GM23338 (cell line): ENCODE measurements at places on chromosomes 3 and 15. TPM values are rescaled to one million over a fixed set of nuclear protein-coding genes. Genes with fewer than 3 reads are reported as not detected.

The EPHA3 gene
- total RNA-seq, result 0.21 and 0.47 TPM in 2 replicates

The HRG gene
- total RNA-seq, result not detected in 2 replicates

The PCSK6 gene
- 6.7 and 7.8 TPM in 2 replicates for total RNA-seq

The CCDC39 gene
- total RNA-seq, result 0.52 TPM in 1 of 2 replicates, not detected in the other

- H3K27ac ChIP-seq, result no peak overlapping the region
- no peak overlapping the region for H3K4me3 ChIP-seq
- H3K4me1 ChIP-seq, result no peaks in the 10 kb centered on the region
Measured at GRCh38 chr15:89155656-89156055, 65.7 kb downstream of the RLBP1 start.

DNA sequence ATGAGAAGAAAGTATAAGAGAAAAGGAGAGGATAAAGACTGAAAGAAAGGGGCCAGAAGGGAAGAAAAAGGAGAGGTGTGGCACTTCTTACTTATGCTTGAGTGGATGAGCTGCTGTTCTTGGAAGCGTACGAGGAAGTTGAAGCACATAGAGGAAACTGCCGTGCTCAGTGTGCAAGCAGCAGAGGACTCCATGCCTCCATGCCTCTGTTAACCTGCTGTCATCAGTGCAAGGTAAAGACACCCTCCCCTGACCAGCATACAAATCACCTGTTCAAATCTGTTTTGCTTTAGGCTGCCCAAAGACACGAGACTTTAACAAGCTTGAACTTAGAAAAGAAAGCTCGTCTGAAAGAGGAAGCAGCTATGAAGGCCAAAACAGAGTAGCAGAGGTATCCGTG is 6.4 kb downstream of the WDR5B start:
- no peaks in the 10 kb centered on the region for H3K27me3 ChIP-seq
- H3K4me3 ChIP-seq, result no peak overlapping the region
- no peak overlapping the region for H3K27ac ChIP-seq

DNA sequence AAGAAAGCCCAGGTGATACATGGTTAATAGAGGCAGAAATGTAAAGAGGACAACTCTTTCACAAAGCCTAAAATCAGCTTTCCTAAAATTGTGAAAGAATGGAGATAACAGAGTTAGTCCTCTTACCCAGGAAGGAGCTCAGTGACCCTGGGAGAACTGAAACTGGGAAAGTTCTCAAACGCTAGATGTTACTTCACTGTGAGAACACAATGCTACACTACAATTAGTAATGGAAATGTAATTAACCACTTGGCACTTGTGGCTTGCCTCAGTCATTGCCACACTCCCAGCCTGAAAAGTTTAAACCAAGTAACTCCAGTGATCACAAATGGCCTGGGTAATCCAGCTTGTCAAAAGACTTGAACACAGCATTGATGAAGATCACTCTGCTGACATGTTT is 102.7 kb upstream of the FGF7 start:
- H3K36me3 ChIP-seq, result no peaks in the 10 kb centered on the region
- no peaks in the 10 kb centered on the region for H3K27me3 ChIP-seq
- no peak overlapping the region for H3K27ac ChIP-seq
- no peak for DNase-seq
- H3K4me1 ChIP-seq, result peaks cover 22% of the 10 kb centered on the region

GRCh38 chr15:58472821-58473581 is 41.2 kb downstream of the LIPC start:
- H3K4me1 ChIP-seq, result peaks cover 4% of the 10 kb centered on the region; the same call in 1 of the 2 replicates
- no peak for DNase-seq
- H3K27me3 ChIP-seq, result no peaks in the 10 kb centered on the region
- no peak overlapping the region for H3K4me3 ChIP-seq
- H3K36me3 ChIP-seq, result no peaks in the 10 kb centered on the region

DNA sequence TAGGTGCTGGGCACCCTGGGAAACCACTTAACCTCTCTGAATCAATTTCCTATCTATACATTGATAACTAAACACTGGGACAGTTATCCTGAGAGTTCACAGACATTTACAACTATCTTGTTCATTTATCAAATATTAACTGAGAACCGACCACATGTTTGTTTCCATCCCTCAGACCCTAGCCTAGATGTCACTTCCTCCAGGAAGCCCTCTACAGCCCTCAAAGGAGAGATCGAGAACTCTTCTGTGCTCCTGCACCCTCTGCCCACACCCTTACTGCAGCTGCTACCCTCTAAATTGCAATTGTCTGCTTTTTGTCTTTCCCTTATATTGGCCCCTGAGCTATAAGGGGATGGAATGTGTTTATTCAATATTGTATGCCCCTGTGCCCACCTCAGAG is 46.1 kb downstream of the SRGAP3 start:
- no peak overlapping the region for H3K4me3 ChIP-seq
- DNase-seq, result no peak
- peaks cover 32% of the 10 kb centered on the region for H3K4me1 ChIP-seq
- no peaks in the 10 kb centered on the region for H3K36me3 ChIP-seq

GRCh38 chr3:194640829-194641228 is 7.6 kb upstream of the TMEM44 start:
- no peak overlapping the region for H3K27ac ChIP-seq
- H3K4me3 ChIP-seq, result no peak overlapping the region
- H3K27me3 ChIP-seq, result no peaks in the 10 kb centered on the region
- DNase-seq, result peak; percentile 71

- H3K4me1 ChIP-seq, result peaks cover 32% of the 10 kb centered on the region
- no peak overlapping the region for H3K27ac ChIP-seq
- H3K4me3 ChIP-seq, result peak overlapping the region; percentile 78
- peak; percentile 81 for DNase-seq
Measured at GRCh38 chr3:150761831-150762661, 923 bp downstream of the SIAH2 start.

DNA sequence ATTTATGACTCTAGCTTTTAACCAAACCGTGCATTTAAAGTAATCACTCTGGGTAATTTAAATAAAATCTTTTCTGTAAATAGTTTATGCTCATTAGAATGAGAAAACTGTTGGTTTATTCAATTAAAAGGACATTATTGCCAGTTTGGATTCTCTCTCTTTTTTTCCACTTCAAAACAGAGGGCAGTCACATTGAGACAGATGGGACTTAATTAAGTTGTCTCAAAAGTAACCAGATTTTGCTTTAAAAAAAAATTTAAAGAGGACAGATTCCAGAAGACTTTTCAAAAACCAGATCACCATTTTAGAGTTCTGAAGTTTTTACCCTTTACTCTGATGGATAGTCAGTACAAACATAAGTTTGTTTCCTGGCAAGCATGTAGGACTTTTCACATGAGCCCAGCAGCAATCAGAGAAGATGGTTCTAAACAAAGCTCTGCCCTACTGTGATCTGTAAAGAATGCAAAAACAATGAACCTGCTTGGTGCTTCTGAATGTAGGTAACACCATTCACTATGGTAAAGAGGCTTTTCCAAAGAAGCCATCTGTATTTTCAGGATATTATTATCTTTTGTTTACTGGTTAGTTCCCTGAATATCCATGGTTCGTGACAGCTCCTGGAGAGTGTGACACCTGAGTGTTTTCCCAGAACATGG is 136.2 kb downstream of the LRTM1 start:
- peaks cover 9% of the 10 kb centered on the region; the same call in 1 of the 2 replicates for H3K4me1 ChIP-seq
- H3K4me3 ChIP-seq, result no peak overlapping the region
- DNase-seq, result no peak
- no peaks in the 10 kb centered on the region for H3K27me3 ChIP-seq

DNA sequence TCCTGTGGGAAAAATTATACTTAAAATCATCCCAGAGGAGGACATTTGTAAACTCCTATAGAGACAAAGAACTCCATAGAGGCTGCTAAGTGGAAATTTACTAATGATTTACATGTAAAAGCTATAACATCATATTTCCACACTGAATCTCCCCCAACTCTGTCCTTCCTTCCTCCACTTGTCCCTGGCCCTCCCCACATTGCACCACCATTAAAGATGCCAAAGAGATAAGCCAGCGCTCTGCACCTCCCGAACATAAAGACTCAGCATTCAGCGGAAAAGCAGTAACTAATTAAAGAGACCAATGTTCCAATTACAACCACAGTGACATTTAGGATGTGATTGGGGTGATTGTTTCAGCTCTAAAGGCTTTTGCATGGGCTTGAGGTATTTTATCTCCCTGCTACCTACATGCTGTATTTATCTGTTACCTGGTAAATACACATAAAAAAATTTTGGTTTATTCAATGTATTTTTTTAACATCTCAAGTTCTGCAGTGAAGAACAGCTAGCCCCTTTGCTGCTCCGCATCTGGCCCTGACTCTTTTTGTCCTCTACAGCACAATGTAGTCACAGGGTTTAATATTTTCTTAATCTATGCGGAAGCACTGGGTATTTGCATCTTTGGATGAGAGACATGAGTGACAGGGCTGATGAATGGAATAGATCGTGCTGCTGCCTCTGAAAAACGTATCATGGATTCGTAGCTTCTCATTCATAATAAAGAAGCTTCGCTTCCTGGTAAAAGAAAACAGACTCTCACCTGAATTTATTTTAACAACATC is 35.3 kb upstream of the B3GNT5 start:
- H3K4me1 ChIP-seq, result no peaks in the 10 kb centered on the region
- no peak overlapping the region for H3K4me3 ChIP-seq
- H3K36me3 ChIP-seq, result no peaks in the 10 kb centered on the region
- no peak for DNase-seq
- H3K27me3 ChIP-seq, result no peaks in the 10 kb centered on the region

DNA sequence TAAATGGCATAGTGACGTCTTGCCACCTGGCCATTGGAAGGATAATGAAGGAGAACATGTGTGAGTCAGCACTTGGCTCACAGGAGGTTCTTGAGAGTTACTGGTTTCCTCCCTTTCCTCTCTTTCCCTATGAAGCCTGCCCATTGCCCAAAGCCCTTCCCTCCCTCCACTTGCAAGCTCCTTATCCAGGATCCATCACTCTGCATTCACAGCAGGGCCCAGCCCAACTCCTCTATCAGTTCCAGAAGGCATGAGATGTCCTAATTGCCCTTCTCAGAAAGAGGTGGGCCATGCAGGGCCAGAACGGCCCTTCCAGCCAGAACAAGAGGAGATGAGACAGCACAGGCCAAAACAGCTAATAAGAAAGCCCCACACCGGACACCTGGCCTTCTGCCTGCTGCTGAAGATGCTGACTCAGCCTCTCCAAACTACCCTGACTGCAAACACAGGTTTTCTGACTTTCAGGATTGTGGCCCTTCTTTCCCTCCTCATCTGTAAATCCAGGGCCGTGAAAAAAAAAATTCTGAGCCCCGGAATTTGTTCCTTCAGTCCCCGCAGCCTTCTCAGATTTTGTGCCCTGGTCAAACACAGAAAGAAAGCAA is 29.7 kb downstream of the HAPLN3 start:
- H3K4me3 ChIP-seq, result no peak overlapping the region
- DNase-seq, result no peak
- H3K4me1 ChIP-seq, result no peaks in the 10 kb centered on the region; the same call in 1 of the 2 replicates
- no peaks in the 10 kb centered on the region for H3K36me3 ChIP-seq

DNA sequence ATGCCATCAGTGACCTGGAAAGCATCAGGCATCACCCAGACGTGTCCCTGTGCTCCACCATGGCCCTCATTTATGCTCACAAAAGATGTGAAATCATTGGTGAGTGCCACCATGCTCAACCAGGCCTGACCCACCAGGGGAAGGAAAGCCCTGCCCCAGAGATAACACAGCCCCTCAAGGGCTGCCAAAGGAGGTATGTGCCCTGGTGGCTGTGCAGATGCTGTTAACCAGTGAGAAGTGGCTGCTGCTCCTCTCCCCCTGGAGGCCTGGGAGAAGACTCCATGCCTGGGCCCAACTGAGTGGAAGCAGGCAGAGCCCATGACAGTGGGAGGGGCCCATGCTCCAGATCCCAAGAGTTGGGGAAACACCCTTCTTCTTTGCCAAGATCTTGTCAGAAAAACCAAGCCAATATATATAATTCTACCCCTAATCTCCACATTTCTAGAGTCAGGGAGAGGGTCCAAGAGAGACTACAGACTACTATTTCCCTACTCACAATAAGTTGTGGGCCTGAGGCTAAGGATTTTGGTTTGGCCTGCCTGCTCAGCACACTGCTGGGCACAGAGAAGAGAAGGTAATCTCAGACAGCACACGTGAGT is 2.7 kb downstream of the TTC21A start:
- H3K4me1 ChIP-seq, result no peaks in the 10 kb centered on the region
- H3K36me3 ChIP-seq, result no peaks in the 10 kb centered on the region
- no peak overlapping the region for H3K27ac ChIP-seq
- peak; percentile 40 for DNase-seq

DNA sequence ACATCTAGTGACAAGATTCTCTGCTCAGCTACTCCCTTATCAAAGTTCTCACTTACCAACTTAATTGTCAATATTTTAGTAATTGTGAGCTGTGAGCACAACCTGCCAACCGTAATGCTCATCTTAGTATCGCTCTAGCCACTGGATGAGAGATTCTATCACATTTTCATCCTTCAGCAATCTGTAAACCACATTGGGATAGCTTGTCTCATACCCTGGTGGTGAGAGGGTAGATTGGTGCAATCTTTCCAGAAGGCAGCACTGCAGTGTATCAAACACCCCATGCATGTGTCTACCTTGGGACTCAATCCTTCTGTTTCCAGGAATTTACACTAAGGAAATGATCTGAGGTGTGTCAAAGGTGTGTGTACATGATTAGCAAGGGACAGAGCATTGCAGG is 18.9 kb upstream of the ATP8B4 start:
- no peak overlapping the region for H3K4me3 ChIP-seq
- no peaks in the 10 kb centered on the region for H3K4me1 ChIP-seq
- no peaks in the 10 kb centered on the region for H3K36me3 ChIP-seq
- H3K27ac ChIP-seq, result no peak overlapping the region
- DNase-seq, result no peak

GRCh38 chr3:130442284-130442683 is 74.7 kb upstream of the COL6A6 start:
- no peak overlapping the region for H3K4me3 ChIP-seq
- peaks cover 11% of the 10 kb centered on the region; the same call in 1 of the 2 replicates for H3K4me1 ChIP-seq
- no peak overlapping the region for H3K27ac ChIP-seq
- no peaks in the 10 kb centered on the region for H3K27me3 ChIP-seq

- no peak overlapping the region for H3K27ac ChIP-seq
- H3K4me1 ChIP-seq, result peaks cover 7% of the 10 kb centered on the region; the same call in 1 of the 2 replicates
- no peaks in the 10 kb centered on the region for H3K27me3 ChIP-seq
- no peaks in the 10 kb centered on the region for H3K36me3 ChIP-seq
- no peak for DNase-seq
Measured at GRCh38 chr3:43001556-43002121, 22.5 kb downstream of the GASK1A start.

DNA sequence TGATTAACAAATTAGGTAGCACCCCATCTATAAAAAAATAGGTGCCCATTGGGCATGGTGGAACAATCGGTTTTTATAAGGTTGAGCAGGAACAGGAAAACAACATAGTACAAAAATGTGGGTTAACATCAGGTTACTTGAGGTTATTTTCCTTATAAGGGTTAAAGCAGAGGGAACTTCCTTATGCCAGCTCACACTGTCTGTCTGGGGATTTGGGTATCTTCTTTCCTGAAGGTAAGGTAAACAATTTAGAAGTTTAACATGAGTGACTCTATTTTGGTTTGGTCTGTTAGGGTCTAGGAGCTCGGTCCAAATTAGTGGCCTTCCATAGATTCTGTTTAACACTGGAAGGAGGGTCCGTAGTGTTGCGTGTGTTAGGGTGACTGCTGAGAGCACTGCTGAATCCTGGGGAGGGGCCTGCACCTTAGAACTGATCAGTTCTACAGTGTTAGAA is 14.7 kb downstream of the CHD2 start:
- H3K36me3 ChIP-seq, result no peaks in the 10 kb centered on the region
- peaks cover 22% of the 10 kb centered on the region for H3K4me1 ChIP-seq
- no peak overlapping the region for H3K4me3 ChIP-seq
- H3K27ac ChIP-seq, result no peak overlapping the region; the same call in 1 of the 2 replicates
- H3K27me3 ChIP-seq, result no peaks in the 10 kb centered on the region
